Activated CD4-positive, CD25-positive, alpha-beta regulatory T cell treated with anti-CD3 and anti-CD28 coated beads, Interleukin-2, amount 50 U/mL, for 72 hours (primary cell): ENCODE measurements at places on chromosomes 2 and 18.

DNA sequence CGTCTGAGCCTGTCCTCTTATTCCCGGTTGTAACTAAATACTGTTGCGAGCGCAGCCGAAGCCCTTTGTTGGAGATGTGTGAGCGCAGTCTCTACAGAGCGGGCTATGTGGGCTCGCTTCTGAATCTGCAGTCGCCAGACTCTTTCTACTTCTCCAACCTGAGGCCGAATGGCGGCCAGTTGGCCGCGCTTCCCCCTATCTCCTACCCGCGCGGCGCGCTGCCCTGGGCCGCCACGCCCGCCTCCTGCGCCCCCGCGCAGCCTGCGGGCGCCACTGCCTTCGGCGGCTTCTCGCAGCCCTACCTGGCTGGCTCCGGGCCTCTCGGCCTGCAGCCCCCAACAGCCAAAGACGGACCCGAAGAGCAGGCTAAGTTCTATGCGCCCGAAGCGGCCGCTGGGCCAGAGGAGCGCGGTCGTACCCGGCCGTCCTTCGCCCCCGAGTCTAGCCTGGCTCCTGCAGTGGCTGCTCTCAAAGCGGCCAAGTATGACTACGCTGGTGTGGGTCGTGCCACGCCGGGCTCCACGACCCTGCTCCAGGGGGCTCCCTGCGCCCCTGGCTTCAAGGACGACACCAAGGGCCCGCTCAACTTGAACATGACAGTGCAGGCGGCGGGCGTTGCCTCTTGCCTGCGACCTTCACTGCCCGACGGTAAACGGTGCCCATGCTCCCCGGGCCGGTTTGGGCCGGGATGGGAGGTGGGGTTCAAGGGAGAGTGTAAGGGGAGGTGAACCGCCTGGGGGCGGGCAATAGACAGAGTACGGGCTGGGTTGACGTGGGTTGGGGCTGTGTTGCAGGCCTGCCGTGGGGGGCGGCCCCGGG lies at the start of gene HOXD12:
Gene HOXD12, plus strand, starts transcription at position 68 of the 819 bp plus-strand sequence. Its CDS starts 7 bp downstream, at position 75.
- no peak for DNase-seq

DNA sequence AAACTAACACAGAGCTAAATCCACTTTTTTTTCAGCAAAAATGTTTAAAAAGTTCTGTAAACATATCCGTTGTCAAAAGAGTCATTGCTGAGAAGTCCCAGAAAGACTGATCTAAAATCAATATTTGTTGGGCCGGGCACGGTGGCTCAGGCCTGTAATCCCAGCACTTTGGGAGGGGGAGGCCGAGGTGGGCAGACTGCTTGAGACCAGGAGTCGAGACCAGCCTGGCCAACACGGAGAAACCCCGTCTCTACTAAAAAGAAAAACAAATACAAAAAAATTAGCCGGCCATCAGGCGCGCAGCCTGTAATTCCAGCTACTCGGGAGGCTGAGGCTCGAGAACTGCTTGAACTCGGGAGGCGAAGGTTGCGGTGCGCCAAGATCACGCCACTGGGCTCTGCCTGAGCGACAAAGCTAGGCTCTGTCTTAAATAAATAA lies 1.4 kb downstream of the OLA1 start:
- DNase-seq = no peak

- no peak for DNase-seq
Observed at GRCh38 chr18:62201870-62202269, 14.8 kb downstream of the RELCH start.

DNA sequence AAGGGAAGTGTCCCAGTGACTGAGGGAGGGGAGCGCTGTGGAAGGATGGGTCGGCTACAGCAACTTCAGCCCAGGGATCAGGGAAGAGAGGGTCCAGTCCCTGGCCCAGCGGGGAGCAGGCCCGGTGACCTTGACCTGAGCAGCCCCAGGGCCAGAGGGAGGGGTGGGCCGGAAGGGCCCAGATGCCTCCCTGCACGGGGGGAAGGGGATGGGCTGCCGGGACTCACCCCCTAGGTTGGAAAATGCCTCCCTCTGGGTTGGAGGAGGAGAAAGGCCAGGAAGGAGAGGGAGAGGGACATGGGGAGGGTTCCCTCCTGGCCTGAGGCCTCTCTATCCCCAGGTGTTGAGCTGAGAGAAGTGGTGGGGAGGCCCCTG lies 19.8 kb downstream of the GPC1 start:
- no peak for DNase-seq

- DNase-seq = no peak
Observed at GRCh38 chr2:37748541-37748940, 77.1 kb upstream of the CDC42EP3 start.

DNA sequence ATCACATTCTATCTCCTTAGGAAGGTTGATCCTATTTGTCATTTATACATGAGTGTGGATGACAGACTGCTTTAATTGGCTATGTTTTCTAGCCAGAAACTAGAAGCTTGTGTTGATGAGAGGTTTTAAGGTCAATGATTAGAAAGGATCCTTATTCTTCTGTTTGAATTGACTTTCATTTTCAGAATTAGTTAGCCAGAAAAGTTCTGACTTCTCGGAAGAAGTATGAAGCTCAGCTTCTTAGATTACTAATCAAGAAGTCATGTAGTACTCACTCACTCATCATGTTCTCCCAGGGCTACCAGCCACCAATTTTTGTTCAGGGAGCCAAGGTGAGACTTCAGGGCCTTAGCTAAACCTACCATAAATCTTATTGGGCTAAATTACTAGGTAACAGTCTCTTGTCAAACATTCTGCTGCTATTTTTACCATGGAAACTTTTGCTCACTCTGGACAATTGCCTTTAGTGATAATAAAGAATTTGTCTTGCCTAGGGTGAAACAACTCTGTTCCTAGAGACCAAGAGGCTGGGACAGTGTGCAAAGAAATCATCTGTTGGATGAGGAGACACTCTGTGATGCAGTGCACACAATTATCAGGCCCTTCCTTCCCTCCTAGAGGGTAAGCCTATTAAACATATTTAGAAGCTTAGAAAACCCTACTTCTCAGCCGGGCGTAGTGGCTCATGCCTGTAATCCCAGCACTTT lies 111.6 kb upstream of the DNMT3A start:
- DNase-seq = no peak
